ENCODE measurements at places on chromosomes 7 and 10.

GRCh38 chr7:143514995-143515735 lies 37.5 kb downstream of the TAS2R41 start:
- DNase-seq = no peak

- DNase-seq = no peak
These were observed 477.4 kb upstream of the KLF6 start for GRCh38 chr10:4262449-4262848.

DNA sequence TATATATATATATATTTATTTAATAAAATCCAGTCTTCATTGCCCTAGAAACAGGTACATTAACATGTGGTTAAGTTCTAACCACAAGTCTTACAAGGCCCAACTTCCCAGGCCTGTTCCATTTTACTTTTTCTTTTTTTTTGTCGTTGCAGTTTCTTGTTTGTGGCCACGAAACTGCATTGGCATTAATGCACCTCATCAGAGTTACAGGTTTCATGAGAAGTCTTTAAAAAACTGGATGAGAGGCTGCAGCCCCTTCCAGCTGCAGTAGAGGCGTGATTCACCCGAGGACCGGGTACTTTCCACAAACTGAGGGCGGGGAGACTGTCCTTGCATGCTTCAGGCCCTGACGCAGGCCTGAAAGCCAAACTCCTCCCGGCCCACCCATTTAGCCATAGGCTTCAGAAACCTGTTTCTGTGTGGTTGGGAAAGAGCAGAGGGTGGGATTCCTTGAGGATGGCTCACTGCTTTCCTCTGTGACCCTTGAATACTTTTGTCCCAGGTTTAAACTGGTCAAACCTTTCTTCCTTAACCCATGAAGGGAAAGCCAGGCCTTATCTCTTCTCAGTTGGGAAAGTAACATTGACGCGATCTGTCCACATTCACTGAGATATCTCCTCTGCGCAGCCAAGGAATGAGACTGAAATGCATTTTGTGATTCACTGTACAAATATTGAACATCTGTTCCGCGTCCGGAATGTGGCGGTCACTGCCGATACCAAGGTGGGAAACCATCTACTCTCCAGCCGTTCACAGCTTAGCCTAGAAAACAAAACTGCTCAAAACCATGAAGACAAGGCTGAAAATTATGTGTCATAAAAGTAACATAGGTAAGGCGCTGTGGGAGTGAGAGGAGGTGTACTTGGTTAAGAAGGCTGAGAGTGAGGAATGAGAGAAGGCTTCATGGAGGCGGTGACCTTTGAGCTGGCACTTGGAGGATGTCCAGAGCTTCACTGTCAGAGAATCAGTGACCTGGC lies 311.7 kb downstream of the GATA3 start:
- no peak for DNase-seq

DNA sequence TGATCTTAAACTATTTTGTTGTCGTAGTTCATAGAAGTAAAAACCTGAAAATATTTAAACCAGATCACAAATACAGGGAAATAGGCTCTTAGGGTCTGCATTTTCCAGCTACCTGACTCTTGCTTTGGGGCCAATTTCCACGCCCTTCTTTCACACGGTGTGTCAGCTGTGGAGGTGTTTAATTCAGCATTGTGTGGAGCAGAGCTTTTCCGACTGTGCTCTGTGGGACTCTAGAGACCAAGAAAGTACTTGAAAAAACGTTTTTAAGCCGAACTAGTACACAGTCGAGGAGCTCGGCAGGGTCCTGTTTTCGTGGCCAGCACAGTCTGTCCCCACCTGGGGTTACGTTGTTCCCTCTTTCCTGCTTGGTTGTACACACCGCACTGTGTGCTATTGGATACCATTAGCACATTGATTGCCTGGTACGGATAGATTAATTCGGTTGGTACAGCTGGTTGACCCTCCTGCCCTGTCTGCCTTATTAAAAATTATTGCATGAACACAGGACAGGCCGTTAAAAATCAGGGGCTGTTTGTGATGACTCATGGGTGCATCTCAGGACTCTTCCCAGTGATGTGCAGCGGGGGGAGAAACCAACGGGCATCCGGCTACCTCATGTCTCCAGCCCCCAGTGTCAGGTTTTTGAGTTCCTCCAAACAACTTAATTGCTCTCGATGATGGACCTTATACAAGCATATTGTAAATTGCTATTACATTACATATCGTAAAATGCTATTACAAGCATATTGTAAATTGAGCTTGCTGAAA lies 80.7 kb upstream of the BTBD16 start:
- DNase-seq = no peak

- DNase-seq = no peak
These were observed 16.4 kb upstream of the BHLHA15 start for GRCh38 chr7:98194672-98195457.

DNA sequence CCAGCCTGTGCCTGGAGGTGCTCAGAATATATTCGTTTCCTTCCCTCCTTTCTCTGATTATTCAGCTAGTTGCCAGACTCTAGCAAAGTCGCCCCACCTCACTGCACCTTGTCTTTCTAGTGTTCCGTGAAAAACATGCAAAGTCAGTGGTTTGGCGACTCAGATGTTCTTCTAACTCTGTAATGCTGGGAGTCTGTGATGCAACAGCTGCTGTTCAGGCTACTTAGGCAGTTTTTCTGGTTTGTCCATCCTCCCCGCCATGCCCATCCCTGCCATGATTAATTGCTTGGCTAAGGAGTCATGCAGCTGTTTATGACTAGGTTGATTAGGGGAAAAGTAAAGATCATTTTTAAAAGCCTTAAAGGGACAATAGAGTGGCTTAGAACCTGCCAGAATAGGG lies 99.4 kb downstream of the MTPN start:
- no peak for DNase-seq

GRCh38 chr10:70858759-70859158 lies 29.6 kb downstream of the PCBD1 start:
- no peak for DNase-seq

DNA sequence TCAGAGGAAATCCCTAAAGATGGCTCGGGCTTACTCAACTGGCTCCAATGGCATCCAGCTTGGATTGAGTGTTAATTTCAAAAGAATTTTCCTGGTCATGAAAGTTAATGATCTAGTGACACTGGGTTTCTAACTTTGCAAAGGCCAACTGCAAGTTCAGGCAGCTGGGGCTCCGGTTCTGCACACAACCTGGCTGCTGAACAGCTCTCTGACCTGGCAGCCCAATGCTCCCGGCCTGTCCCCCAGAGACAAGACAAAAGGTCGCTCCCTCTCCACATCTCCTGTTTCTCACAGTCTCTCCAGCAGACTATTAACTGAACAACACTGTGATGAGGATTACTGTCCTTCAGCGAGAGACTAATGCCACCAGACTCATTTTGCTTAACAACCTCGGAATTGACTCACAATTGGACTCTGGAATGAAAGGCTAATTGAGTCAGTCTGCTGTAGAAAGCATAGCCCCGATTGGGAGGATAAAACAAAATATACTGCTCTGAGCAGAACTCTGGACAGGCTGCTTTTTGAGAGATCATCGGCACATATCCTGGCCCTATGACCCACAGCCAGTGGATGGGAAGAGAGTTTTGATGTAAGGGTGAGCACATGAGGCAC lies 174.5 kb downstream of the GFRA1 start:
- no peak for DNase-seq

- no peak for DNase-seq
These were observed 269.8 kb upstream of the HGF start for GRCh38 chr7:82039621-82040020.

DNA sequence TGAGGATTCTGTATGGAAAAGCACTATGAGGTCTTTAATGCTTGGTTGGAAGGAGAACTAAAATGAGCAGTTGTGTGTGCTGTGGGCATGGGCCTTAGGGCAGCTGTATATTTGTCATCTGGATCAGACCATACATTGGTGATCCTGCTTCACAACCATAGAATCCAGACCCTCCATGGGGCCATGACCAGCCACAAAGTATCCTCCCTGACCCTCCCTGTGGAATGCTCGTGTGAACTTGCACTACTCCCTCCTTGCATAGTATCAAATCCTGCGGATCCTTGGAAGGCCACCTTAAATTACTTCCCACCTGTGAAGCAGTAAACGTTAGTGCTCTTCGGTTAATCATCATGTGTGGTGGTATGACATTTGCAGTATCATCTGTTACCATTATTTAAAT lies 67.1 kb downstream of the BMPR1A start:
- DNase-seq = no peak

DNA sequence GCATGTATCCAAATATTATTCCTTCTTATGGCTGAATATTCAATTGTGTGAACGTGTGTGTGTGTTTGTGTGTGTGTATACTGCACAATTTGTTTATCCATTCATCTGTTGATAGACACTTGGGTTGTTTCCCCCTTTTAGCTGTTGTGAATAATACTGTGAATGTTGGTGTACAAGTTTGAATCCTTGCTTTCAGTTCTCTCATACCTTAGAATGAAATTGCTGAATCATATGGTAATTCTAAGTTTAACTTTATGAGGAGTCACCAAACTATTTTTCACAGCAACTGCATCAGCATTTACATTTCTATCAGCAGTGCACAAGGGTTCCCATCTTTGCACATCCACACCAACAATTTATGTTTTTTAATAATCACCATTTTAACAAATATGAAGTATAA lies 86.9 kb upstream of the GATAD1 start:
- no peak for DNase-seq

DNA sequence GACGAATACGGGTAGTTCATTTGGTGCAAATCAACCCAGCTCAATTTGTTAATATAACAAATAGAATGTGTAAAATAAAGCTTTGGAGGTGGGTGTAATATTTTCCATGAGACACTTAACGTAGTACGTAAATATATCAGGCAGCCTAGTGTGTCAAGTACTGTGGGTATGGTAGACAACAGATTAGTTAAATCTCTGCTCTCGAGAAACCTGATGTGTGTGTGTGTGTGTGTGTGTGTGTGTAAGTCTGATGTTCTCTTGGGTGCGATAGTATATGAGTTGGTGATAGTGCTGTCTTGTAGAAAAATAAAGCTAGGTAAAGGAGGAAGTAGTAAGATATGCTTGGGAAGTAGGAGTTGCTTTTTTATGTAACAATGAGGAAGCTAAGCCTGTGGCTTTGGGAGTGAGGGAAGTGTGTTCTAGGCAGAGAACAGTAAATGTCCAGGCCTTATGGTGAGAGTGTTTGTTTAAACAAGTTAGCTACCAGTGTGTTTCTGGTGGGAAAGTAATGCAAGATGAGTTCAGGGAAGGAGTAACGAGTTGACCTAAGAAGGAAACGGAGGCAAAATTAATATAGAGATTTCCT lies 26.1 kb downstream of the WAC start:
- DNase-seq = no peak

DNA sequence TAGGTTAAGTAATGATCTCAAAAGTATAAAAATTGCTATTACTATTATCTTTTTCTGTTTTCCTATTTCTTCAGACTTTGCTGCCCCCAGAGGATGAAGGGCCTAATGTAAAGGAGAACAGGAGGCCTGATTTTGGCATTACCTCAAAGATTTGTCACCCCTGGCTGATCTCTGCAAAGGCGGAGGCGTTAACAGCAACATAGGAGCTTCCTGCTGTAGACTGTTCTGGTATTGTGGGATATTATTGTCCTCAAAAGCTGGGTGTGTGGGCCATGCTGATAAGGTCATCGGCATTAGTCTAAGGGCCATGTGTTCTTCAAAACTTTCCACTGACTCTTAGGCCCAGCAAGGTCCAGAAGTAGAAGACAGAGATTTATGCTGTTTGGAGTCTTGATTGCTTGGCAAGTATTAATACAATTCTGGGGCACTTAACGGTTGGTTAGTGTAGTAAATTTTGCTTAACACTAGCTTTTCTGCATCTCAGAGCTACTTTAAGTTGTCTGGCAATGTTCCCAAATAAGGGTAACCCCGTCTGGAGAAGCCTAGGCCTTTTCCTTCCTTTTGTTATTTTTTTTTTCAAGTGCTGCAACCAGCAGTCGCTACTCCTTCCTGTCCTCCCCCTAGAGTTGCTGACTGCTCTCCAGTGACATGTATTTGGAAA lies 14.0 kb upstream of the ENTPD1 start:
- DNase-seq = no peak

DNA sequence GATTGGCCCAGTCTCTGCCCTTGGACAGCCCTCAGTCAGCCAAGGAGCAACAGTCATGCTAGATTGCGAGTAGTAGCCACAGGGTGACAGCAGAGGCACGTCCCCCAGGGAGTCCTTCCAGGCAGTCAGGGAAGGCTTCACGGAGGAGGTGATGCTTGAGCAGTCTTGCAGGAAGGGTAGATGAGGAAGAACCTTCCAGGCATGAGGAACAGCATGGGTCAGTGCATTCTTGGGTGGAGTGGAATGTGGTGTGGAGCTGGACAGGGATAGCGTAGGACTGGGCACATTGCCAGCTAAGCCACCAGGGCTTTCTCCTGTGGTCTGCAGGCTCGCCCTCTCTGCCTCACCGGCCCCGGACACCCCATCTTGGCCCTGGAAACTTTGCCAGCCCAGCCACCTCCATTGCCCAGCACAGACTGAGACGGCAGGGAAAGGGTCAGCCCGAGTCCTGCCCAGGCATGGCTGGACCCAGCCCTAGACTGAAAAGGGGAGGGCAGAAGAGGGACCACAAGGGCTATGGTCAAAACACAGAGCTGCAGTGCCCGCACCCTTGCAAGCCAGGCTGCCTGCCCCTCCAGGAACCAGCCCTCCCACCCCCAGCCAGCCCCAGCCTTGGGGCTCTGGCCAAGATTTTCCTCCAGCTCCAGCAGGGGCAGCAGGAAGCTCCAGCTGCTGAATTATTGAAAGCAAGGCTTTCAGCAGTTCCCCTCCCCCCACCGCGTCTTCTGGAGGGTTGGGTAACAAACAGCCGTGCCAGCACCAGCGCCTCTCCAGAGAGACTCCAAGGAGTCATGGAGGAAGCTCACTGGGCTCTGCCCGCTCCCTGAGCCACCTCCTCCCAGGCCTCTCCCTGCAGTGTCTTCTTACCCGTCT lies 18.7 kb downstream of the SRRM3 start:
- no peak for DNase-seq

DNA sequence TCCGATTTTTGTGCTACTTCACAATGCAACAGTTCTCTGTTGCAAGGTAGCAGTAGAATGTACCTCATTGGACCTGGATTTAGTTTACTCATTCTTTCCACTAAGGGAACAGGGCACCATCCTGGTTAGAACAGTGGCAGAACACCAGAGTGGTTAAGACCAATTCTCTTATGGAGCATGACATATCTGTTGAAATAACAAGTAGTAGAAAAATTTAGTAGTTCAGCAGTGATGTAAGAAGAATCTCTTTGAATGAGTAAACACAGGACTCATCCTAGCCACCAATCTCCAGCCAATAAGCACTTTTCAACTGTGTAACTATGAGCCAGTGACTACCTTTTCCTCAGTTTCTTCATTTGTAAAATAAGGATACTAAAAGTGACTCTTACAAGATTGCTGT lies 2.4 kb downstream of the ANKRD22 start:
- no peak for DNase-seq

DNA sequence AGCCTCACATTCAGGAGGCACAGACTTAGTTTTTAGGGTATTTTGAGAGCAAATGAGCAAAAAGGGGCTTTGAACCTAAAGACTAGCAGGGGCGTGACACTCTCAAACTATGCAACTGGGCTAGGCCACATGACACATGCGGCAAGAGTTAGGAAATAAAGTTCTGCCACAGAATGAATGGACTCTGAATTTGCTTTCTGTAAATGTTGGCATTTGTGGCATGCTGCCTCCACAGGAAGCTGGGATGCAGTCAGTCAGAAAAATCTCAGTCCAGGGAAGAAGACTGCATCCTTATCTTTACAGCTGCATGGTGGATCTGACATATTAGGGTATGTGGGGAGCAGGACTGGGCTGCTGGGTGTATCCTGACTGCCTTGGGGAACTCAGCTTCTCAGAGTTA lies 181.0 kb downstream of the COBL start:
- DNase-seq = no peak
